HT1080 (cell line): ENCODE measurements at places on chromosomes 11 and 22. TPM values are rescaled to one million over a fixed set of nuclear protein-coding genes. Genes with fewer than 3 reads are reported as not detected.

DNA sequence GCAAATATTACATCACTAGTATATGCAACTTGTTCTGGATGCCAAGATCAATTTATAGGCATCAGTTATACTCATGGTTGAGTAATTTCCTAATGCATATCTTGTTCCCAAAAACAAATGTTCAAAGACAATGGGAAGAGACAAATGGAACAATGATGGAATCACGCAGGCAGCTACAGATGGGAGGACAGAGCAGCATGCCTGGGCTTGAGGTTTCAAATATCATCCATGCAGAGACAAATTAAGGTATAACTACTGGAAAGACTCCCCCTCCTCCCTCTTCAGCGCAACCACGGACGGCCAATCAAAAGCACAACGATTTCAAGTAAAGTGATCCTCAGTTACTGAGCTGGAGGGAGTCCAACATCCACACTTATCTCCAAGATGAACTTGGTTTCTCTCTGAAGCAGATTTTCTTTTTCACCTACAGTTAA, 106.8 kb downstream of the CCDC83 start:
- DNase-seq: no peak

DNA sequence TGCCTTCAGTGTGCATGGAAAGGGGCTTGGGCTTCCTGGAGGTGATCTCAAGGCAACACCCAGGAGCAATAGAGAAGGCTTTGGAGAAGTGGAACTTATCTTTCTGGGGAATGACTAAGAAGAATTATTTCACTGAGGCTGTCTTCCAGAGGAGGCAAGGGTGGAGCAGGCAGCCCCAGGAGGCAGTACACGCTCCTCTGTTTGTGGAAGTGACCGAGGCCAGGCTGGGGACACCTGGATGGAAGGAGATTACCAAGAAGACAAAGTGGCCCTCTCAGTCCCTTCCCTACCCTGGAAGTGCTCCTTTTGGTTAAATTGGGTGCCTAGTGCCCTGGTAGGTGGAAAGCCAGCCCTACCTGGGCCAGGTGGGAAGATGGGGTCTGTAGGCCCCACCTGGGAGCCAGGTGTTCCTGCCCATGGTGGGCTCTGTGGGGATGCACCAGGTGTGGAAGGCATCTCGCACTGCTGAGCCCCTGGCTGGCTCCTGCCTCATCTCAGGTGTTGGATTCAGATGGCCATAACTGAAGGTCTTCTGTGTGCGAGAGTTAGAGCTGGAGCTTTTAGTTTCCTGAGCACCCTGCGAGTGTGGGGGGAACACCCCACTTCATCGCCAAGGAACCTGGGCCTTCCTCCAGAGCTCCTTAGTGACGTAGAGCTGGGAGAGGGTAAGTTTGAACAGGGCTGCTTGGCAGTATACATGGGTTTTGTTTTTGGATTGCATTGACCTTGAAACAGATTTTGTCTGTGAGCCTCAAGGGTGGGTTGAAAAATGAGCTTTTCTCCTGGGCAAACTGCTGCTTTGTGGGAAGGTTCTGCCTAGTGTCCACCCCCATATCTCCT, 46.1 kb downstream of the MICAL2 start:
- DNase-seq: no peak

- DNase-seq: no peak
Observed at GRCh38 chr11:6615046-6615445, 3.0 kb upstream of the TAF10 start.

DNA sequence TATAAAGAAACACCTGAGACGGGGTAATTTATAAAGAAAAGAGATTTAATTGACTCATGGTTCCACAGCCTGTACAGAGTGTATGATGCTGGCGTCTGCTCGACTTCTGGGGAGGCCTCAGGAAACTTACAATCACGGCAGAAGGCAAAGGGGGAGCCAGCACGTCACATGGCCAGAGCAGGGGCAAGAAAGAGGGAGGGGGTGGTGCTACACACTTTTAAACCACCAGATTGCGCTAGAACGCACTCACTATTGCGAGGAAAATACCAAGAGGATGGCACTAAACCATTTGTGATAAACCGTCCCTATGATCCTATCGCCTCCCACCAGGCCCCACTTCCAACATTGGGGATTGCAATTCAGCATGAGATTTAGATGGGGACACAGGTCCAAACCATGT, 79.7 kb upstream of the CARD18 start:
- DNase-seq: no peak

GRCh38 chr11:125074511-125075241, 11.6 kb downstream of the SLC37A2 start:
- DNase-seq: no peak

DNA sequence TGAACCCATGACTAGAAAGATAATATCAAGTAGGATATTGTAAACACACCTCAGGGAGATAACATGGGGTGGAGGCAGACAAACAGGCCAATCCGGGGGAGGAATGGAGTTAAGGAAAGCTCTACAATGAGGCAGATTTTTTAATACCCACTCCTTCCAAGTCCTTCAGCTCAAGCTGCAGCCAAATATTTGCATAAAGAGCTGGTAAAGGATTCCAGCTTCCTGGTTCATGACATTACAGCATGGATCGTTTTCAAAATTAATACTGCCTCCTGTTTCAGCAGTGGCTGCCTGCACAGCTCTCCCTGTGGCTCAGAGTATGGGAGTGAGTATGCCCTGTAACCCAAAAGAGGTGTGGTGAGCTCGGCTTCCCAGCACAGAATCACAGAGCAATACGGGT, 5.1 kb downstream of the POU2AF3 start:
- DNase-seq: no peak

DNA sequence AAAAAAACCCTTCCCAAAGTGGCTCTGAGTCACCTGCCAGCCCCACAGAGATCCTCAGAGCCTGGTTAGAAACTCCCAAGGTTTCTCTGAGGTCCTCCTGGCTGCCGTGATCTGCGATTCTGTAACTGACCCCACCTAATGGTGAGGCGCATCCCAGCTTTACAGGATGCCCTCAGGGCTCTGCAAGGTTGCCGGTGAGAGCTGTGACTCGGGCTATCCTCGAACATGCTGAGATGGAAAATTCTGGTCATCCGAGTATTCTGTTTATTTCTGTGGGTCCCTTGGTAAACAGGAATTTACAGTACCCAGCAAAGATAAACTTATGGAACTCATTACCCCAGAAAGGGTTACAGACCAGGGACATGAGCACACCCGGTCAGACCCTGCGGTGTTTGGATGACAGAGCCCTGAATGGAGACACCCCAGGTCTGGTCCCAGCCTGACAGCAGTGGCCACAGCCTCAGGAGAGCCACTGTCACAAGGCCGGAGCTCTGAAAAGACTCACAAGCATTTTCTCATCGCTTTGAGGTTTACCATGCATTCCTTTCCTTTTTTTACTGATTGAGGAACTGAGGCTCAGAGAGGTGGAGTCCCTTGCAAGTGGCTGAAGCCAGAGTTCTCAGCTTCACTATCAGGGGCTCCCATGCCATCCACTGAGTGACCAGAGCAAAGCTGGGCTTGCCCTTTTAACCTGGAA, 22.2 kb downstream of the LIF start:
- DNase-seq: peak; percentile 57

- no peak for DNase-seq
Observed at GRCh38 chr11:33182246-33182878, 21.1 kb upstream of the CSTF3 start.

DNA sequence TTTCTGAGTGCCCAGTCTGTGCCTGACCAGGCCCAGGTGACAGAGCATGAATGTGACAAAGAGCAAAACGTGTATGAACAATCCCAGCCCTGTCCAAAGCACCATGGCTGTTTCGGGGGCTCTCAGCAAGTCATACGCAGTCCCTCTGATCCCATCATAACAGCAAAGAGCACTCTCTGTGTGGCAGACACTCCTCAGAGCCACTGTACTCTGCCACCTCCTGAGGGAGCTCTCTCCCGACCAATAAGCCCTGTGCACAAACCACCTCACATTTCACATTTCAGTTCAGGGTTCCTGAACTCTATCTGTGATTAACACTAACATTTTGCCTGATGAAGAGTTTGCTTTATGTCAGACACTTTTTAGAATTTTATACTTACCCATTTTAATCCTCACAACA, 6.6 kb downstream of the DGCR2 start:
- DNase-seq: no peak

DNA sequence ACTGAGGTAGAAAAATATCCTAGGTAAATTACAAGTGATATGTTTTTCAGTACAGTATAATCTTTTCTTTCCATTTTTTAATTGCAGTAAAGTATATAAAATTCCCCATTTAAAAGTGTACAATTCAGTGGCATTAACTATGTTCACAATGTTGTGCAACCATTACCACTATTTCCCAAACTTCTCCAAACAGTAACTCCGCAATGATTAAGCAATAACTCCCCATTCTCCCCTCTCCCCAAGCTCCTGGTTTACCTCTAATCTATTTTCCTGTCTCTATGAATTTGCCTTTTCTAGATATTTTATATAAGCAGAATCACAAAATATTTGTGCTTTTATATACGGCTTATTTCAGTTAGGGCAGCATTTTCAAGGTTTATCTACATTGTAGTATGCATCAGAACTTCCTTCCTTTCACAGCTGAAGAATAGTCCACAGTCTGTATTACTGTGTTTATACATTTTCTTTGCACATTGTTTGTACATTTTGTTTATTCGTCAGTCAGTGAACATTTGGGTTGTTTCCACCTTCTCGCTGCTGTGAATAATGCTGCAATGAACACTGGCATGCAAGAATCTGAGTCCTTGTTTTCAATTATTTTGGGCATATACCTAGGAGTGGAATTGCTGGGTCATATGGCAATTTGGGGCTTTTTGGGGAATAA, 110.7 kb downstream of the RPL27A start:
- DNase-seq: no peak

DNA sequence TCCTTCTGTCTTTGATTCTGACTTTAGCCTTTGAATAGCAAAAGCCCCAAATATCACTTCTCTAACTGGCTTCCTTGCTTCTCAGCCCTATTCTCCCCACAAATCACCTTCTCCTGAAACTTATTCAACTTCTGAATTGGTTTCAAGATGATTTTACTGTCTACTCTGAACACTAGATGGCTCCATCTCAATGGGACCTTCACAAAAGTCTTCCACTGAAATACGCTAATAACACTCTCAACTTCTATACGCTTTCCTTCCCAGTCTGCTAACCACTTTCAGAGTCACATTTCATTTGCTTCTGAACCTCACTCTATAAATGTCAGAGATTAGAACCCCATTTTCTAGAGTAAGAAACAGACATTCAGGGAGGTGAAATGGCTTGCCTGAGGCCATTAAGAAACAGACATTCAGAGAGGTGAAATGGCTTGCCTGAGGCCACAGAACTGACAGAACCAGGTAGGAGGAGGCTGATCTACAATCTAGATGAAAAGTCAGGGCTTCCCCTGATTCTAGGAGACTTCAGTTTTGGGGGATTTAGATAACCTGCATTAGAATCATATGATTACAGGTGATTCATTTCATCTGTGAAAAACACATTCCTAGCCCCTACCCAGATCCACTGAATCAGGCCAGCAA, 20.6 kb downstream of the MORC2 start:
- DNase-seq: peak; percentile 11

DNA sequence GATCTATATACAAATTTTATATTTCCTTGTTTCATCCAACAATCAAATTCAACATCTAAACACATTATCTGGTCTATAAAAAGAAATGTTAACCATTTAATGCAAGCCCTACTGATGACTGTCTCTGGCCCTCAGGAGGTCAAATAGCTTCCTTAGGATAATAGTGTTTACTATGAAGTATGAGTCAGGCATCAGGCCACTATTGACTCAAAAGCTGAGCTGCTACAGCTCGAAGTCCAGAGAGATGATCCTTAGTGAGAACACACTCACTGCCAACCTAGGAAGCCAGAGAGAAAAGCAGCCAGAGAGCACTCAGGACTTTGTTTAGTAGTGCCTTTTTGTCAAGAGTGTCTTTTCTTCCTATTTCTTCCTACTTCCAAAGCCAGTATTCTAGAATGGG, 171.8 kb downstream of the SOX6 start:
- peak; percentile 87 for DNase-seq

DNA sequence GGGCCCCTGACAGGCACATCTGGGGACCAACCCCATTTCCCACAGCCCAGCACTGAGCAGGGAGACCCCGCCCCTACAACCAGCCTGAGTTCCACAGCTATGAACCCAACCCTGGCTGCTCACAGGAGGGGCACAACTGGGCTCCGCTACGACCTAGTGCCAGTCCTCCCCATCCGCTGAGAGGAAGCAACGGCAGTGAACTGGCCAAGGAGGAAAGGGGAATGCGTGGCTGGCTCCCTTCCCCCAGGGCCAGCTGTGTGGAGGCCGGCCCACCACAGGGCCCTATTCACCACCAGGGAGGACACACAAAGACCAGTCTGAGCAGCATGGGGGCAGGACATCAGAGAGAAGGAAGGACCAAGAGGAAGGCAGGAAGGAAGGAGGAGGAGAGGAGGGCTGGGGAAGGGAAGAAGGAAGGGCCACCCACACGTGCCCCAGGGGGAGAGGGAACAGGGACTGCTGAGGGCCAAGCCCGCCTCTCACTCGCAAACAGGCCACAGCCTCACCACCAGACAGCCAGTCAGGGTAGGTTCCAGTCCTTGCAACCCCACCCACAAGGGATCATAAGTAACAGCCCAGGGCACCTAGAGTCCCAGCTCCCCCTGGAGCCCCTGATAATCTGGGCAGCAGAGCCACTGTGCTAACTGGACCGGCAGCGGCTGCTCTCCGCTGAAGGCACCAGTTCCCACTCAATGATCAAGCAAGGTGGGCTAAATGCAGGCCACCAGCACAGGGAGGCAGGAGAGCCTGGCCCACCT, 8.5 kb upstream of the GAL3ST1 start:
- no peak for DNase-seq

GRCh38 chr11:98834776-98835175, 186.0 kb upstream of the CNTN5 start:
- DNase-seq: no peak

GRCh38 chr22:26615149-26615548, 2.7 kb downstream of the CRYBB1 start:
- DNase-seq: no peak

GRCh38 chr11:13126430-13126829, 117.3 kb downstream of the RASSF10 start:
- peak; percentile 97 for DNase-seq

- no peak for DNase-seq
Observed at GRCh38 chr11:131649856-131650255, 279.4 kb downstream of the NTM start.

GRCh38 chr11:132866783-132867545, 665.3 kb downstream of the OPCML start:
- peak; percentile 59 for DNase-seq

GRCh38 chr11:88619656-88620385, 282.3 kb upstream of the CTSC start:
- DNase-seq: no peak

DNA sequence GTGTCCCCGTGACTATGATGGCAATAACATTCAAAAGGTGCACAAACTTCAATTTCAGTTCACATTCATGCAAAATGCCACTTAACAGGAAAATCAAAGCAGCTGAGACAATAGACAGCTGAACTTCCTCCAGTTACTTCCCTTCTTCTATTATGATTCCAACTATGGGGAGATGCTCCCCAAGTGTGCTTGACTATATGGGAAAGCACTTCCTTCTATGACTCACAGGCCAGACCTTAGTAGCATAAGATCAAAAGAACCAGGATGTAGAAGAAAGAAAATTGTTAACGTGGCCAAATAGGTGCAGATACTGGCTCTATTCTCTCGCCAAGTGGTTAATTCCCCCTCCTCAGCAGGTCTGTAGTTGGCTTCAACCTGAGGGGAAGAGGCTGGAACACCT, 7.8 kb upstream of the FAT3 start:
- DNase-seq: no peak

SCN4B gene
- not detected in 2 replicates for total RNA-seq

YAP1 gene
- 86.4 and 139 TPM in 2 replicates for total RNA-seq

NEFH gene
- not detected in 2 replicates for total RNA-seq

CHRDL2 gene
- total RNA-seq: not detected in 2 replicates

WNT11 gene
- total RNA-seq: not detected in 2 replicates

MUC15 gene
- total RNA-seq: not detected in 2 replicates
